ENCODE measurements at places on chromosomes 5 and 9. TPM values are rescaled to one million over a fixed set of nuclear protein-coding genes. Genes with fewer than 3 reads are reported as not detected.

DNA sequence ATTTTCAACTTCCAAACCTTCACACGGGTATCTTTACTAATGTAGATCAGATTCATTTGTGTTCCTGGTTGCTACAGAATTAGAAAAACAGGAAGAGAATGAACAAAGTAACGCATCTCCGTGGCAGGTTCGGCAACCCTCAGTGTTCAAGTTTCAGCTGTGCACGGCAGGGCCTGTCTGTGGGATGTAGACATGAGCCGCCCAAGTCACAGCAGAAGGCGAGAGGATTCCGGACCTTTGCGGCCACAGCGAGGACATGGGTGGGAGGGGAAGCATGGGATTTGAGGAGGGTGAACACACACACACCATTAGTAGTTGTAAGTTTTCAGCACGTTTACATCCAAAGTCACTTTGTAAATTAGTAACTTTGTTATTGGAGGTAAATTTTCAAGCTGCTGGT is 31.7 kb upstream of the CEP72 start:
- DNase-seq = no peak

GRCh38 chr9:94478755-94479730 is 75.8 kb upstream of the PCAT7 start:
- DNase-seq = no peak

- no peak for DNase-seq
Observed at GRCh38 chr9:110040788-110041187, 167.2 kb downstream of the C9orf152 start.

DNA sequence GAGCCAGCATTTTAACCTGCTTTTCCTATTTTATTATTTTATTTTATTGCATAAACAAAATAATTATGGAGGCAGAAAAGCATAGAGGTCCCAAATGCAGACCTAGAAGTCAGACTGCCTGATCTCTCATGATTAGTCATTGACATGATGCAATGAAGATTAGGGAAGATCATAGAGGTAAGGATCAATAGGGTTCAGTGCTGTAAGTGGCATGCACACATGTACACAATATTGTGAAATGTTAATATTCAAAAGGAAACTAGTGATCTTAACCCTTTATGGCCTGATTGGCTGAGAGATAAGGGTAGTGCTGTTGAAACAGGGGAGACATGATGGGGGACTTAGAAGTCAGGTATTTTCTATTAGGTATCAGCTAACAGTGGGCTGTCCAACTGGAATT is 1.1 kb upstream of the FRRS1L start:
- no peak for DNase-seq

DNA sequence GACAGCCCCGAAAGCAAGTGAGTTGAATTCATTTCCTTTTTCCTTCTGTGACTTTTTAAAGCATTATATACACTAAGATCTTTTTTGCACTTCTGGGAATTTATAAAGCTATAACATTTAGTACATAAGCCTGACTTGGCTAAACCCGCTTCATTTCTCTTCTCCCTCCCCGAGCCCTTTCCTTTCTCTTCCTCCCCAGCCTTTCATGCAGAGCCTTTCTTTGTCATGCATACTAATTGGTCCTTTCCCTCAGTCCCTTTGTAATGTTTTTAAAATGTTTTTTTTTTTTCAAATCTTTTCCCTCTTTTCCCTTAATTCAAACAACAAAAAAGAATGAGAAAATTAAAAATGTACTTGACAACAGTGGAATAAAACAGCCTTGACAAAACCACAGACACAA is 246.4 kb downstream of the PSAT1 start:
- no peak for DNase-seq

DNA sequence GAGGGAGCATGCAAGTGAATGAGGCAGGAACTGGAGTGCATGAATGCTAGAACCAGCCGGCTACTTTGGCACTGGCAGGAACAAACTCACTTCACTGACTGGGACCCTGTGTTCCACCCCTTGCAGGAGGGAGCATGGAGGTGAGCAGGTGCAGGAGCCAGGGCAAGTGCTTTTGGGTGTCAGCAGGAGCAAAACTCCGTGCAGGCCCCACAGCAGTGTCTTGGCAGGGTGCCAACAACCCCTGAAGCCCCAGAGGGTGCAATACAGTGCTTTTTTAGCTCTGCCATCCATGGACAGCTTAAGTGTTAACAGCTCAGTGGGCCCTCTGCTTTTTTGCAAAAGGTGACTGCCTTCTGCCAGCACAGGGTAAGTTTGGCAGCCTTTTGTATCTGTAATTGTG is 245.8 kb upstream of the PCSK5 start:
- DNase-seq = peak; percentile 56

GRCh38 chr5:4019841-4020240 is 424.2 kb downstream of the IRX1 start:
- DNase-seq = peak; percentile 18

GRCh38 chr9:133056533-133056932 is 5.2 kb upstream of the CEL start:
- DNase-seq = no peak

DNA sequence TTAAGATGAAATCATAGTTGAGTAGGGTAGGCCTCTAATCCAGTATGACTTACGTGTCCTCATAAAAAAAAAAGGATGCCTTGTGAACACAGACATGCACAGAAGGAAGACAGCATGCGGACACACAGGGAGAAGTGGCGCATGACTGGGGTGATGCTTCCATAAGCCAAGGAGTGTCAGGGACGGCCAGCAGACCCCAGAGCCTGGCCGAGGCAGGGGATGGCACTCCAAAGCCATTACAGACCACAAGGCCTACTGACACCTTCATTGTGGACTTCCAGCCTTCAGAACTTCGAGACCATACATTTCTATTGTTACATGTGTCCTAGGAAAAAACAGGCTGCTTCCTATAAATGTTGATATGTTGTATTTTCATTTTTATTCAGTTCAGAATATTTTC is 19.9 kb downstream of the EHMT1 start:
- DNase-seq = no peak

DNA sequence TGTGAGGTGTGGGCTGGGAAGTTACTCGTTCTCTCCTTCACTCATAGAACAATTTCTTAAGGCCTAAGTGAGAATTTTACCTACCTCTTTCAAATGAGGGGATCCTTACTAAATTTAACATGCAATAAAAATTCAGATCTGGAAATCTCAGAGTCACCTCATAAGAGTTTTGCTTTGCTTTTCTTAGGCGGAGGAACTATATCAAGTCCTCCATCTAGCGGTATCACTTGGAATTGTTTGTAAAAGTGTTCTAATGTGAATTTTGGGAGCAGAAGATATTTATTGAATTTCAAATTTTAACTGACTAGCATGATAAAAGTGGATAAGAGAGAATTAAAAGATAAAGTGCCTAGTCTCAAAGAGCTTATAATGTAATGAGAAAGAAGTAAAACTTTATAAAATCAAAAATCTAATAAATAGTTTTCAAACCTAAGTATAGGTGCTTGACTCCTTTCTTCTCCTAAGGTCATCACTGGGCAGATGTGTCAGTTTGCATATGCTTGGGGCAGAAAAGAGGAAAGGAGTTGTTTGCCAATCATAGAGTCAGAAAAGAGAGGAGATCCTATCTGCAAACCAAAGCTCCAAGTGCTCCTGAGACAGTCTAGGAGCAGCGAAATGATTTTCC is 145.7 kb upstream of the DAB2 start:
- DNase-seq = no peak

ANKRD18A gene
- total RNA-seq = 2.9 TPM

CLPTM1L gene
- 33.3 TPM for total RNA-seq

PCDHGA5 gene
- total RNA-seq = 5.7 TPM
